ENCODE measurements at places on chromosomes 3 and 15.

- DNase-seq: no peak
Observed at GRCh38 chr3:68467465-68467864, 464.9 kb downstream of the TAFA4 start.

GRCh38 chr3:195752546-195753331 lies 32.0 kb downstream of the MUC20 start:
- DNase-seq: no peak

GRCh38 chr15:66117841-66118240 lies 135.7 kb downstream of the MEGF11 start:
- no peak for DNase-seq

- DNase-seq: no peak
Observed at GRCh38 chr15:77057072-77057471, 13.8 kb downstream of the TSPAN3 start.

DNA sequence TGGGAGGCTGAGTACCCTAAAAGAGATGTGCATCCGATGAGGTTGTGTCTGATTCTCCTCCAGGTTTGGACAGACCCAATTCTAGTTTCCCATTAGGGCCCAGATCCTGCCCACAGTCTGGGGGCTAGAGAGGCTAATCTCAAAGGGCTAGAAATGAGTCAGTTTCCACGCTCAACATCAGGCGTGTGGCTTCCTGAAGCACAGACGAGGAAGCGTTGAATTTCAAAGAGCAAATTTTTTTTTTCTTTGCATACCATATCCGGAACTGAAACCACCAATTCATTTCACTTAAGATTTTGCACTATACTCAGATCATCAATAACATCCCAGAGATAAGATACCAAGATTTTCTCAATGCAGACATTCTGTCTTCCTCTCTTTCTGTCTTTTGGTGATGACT lies 173.8 kb upstream of the BCL6 start:
- DNase-seq: peak; percentile 34

DNA sequence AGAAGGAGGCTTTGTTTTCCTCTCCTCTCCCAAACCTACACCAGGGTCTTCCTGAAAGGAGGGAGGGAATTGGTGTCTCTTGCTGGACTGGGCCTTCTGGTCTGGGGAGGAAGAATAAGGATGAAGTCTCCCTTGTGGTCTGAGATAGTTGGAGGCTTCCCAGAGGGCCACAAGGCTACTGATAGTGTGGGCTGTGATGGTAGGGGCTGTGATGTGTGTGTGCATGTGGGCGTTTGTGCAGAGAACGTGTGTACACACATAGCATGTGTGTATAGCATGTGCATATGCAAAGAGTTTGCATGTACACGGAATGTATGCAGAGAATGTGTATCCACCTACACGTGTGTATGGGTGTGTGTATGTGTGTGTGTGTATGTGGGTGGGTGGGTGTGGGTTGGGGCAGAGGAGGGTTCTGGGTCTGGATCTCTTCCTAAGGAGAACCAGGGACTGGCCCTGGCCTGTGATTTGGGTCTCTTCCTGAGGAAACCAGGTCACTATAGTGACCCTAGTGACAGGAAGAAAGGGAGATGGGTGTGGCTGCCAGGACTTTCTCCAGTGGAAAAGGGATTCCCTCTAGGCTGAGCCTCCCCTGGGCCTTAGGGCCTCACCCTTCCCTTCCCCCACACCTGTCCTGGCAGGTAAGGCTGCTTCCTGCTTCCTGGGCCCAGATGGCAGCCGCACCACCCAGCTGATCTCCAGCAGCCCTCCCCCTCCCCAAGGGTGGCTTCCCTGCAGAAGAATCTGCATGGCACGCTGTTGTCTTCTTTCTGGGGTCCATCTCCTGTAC lies 1.7 kb downstream of the FLNB start:
- DNase-seq: no peak

GRCh38 chr3:134066158-134066541 lies 36.4 kb upstream of the SLCO2A1 start:
- DNase-seq: no peak

GRCh38 chr15:39130556-39131379 lies 450.1 kb upstream of the THBS1 start:
- no peak for DNase-seq

DNA sequence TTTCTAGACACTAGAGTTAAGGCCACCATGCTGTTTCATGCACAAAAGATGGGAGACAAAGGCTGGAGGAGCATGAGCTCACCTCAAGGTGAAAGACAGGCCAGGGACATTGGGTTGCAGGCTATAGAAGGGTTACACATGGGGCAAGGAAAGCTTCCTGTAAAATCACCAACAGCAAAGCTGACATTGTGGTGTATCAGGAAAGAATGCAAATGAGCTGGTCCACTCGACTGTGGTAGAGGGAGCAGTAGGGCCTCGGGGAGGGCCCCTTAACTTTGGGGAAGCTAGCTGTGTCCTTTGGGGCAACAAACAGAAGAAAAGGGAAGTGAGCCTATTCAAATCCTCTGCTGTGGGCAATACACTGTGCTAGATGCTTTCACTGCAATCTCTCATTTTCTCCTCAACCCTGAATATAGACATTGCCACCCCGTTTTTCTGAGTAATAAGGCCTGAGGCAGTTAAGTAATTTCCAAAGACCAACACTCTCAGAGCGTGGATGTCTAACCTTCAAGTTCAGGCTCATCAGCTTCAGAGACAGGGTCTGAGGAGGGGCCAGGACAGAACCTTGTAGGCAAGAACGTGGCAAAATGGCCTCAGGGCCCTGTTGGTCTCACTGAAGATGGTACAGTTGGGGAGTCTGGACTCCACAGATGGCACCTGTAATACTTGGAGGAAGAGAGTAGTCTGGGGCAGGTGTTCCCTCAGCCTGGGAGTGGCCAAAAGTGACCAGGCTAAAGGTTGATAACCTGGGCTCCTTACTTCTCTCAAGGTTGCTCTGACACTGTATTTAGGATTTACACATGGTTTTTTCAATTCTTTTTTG lies 24.1 kb downstream of the CX3CR1 start:
- DNase-seq: no peak

GRCh38 chr3:171059978-171060377 lies 33.5 kb upstream of the SLC2A2 start:
- no peak for DNase-seq

- DNase-seq: no peak
Observed at GRCh38 chr3:150248116-150248887, 159.8 kb upstream of the TSC22D2 start.

DNA sequence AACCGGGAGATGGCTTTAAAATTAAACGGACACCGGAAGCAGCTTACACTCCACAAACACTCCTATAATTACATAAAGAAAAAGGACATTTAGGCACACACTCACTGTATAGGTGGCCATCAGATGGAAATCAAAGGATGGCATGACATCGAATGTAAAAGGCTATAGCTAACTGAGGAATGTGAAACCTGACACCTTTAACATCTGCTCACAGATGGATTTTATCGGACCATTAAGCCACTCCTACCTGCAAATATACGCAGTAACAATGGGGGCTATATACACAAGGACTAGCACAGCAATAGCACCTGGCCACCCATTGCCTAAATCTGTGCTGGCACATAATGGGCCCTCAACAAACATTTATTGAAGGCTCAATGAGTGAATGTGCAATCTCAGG lies 14.5 kb upstream of the RBSN start:
- no peak for DNase-seq

GRCh38 chr3:177929310-177929709 lies 606.9 kb upstream of the KCNMB2 start:
- DNase-seq: no peak

DNA sequence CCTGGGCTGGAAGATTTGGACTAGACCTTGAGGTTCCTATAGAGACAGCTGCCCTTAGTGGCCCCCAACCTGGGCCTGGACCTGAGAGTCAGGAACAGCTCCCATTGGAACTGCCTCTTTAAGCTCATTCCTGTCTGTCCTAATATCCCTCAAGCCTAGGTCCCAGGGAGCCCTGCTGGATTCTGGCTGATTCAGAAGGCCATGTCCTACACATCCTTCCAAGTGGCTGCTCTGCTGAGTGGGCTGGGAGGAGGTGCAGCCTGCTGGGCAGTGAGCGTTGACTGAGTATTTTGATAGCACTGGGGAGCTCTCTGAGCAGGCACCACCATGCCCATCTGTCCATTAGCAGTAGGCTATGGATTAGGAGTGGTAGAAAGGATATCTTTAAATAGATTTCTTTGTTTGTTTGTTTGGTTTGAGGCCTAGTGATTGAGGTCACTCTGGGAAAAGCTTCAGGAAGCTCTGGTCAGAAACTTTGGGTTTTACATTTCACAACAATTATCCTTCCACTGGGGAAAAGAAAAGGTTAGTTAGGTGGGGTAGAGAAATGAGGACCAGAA lies 54.6 kb upstream of the ATOSA start:
- no peak for DNase-seq
